ENCODE measurements at places on chromosomes 6 and 20. TPM values are rescaled to one million over a fixed set of nuclear protein-coding genes. Genes with fewer than 3 reads are reported as not detected.

DNA sequence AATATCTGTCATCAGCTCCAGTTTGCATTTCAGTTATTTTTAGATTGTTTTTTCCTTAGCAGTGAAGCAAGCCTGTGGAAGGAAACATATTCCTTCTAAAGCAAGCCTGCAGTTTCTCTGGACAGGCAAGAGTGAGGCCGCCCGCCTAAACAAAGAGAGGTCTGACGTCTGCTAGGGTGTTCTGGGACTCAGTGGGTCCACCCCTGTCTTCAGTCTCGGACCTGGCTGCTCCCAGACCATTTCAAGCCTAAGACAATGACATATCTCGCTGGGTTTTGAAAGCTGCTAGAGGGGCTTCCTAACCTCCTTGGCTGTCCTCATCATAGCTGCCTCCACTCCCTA is 36.8 kb upstream of the RNF24 start:
- DNase-seq, result no peak

DNA sequence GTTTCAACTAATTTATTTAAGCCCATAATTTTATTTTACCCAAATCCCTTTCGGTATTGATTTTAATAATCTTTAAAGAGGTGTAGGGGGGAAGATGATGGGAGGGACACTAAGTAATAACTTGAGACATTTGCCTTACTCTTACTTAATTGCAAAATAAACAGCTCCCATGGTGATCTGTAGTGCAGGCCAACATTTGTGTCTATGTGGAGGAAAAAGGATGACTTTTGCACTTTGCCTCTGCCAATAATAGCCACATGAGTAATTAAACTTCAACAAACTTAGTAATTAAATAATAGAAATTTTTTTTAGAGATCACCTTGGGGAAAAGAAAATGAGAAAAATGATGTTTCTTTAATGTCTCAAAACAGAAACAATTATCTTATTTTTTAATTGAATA is 29.9 kb upstream of the CD2AP start:
- DNase-seq, result no peak

Gene MCCD1
- total RNA-seq, result not detected

GRCh38 chr6:121641158-121641557 is 205.7 kb downstream of the GJA1 start:
- no peak for DNase-seq

- DNase-seq, result no peak
These were observed 27.0 kb upstream of the SLC22A2 start for GRCh38 chr6:160285541-160286105.

DNA sequence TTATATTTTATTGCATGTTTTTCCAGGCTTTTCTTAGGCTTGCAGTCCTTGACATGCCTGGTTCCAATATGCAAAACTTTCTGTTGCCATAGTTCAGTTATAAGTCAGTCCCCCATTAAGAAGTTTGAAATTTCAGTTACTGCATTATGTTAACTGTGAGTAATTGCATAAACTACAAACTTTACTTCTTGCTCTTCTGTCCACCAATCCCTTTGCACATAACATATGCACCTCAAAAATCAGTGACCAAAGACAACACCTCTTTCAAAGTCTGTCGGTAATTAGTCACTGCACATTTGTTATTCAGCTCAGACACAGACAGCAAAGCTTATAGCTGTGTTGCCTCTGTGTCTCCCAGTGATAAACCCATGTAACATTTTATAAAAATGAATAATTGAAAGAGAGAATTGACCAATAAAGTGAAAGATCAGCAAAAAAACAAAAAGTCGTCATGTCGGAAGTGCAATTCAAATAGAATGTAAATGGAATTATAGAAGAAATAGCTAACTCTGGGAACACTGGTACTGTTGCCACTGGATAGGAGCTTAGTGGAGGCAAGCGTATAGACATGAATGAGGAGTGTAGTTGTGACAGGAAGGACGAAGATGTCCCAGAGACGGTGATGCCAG is 50.3 kb upstream of the BTBD3 start:
- DNase-seq, result no peak

Gene LHFPL5
- total RNA-seq, result not detected

- no peak for DNase-seq
These were observed 30.5 kb upstream of the HLA-G start for GRCh38 chr6:29797135-29797534.

Gene GSTA5
- not detected for total RNA-seq

- peak; percentile 52 for DNase-seq
These were observed 13.7 kb upstream of the RTF2 start for GRCh38 chr20:56454754-56455153.

GRCh38 chr6:143087856-143088255 is 27.2 kb downstream of the AIG1 start:
- DNase-seq, result no peak

DNA sequence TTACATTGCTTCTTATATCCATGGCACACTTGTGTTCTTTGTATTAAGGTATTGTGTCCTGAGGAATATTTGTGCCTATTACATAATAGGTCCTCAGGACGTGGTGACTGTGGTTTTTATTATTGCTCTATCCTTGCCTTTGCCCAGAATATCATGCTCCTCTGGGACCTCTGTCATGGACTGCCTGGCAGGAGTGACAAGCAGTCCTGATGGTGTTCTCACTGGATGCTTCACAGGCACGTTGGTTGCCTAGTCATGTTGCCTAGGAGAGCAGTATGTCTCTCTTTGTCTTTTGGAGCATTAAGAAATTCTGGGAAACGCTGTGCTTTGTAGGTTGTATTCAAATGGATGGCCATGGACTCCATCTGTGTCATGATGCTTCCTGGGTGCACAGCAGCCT is 24.7 kb upstream of the MROH8 start:
- no peak for DNase-seq

GRCh38 chr20:62583424-62583920 is 58.8 kb upstream of the SLCO4A1 start:
- no peak for DNase-seq

DNA sequence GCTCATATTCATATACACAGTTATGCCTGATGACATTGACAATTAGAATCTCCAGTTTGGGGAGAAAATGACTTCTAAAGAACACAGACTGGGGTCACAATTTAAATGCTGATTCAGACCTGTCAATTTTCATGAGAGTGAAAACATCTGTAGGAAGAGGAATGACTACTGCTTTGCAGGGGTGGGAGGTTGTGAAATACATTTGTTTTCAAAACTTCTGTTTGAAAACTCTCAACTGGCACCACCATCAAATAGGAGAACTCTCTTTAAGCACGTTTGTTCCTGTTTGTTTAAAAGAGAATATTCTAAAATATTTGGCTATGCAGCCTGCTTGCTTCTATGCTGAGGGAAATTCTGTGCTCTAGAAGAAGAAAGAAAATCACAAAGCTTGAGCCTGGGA is 50.8 kb upstream of the ADGRF5 start:
- no peak for DNase-seq

DNA sequence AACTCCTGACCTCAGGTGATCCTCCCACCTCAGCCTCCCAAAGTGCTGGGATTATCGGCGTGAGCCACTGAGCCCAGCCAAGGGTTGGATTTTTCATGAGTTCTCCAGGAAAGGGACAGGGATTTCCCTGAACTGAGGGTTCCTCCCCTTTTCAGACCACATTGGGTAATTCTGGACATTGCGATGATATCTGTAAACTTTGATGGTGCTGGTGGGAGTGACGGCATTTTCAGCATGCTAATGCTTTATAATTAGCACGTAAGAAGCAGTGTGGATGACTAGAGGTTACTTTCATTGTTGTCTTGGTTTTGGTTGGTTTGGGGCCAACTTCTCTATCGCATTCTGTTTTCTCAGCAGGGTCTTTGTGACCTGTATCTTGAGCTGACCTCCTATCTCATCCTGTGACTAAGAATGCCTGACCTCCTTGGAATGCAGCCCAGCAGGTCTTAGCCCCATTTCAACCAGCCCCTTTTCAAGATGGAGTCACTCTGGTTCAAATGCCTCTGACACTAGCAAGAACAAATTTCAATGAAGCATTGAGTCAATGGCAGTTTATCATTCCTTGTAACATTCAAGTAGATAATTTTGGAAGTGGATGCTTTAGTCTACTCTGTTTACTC is 156.5 kb downstream of the TTLL2 start:
- no peak for DNase-seq

DNA sequence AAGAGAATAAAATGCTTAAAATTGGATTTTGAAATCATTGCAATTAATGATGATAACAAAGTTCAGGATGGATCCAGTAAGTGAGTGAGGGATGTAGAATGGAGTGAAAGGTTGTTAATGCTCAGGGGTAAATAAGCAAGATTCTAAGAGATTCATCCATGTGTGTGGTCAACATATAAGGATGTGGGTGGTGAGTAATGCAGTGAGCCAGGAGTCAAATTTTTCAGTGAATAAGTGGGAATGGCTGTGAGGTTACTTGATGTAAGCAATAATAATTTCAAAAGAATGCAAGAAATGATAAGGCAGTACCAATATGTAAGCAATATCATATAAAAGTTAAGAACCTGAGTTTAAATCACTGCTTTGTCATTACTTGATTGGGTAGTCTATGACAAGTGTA is 207.5 kb upstream of the ADGRB3 start:
- DNase-seq, result no peak

Gene PPP1R14C
- total RNA-seq, result not detected

Gene PAX1
- total RNA-seq, result not detected
